Stimulated activated CD8-positive, alpha-beta memory T cell treated with anti-CD3 and anti-CD28 coated beads, Interleukin-4, amount 100 ng/mL, for 24 hours (primary cell): ENCODE measurements at places on chromosomes 5 and 9.

DNA sequence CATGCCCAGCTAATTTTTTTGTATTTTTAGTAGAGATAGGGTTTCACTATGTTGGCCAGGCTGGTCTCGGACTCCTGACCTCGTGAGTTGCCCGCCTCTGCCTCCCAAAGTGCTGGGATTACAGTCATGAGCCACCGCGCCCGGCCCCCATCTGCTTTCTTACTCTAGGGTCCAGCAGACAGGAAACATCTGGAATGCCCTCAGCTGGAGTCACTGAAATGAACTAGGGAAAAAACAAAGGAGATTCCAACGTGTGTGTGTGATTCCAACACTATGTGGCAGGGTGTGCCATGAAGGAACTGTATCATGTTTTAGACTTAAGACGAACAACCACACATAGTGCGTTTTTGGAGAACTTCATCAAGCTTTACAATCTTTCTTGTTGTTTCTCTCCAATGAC is 540.1 kb upstream of the DAP start:
- no peak for DNase-seq

- DNase-seq = no peak
Observed at GRCh38 chr5:113029614-113030013, 53.0 kb downstream of the DCP2 start.

GRCh38 chr5:3331819-3332218 is 263.8 kb upstream of the IRX1 start:
- no peak for DNase-seq

DNA sequence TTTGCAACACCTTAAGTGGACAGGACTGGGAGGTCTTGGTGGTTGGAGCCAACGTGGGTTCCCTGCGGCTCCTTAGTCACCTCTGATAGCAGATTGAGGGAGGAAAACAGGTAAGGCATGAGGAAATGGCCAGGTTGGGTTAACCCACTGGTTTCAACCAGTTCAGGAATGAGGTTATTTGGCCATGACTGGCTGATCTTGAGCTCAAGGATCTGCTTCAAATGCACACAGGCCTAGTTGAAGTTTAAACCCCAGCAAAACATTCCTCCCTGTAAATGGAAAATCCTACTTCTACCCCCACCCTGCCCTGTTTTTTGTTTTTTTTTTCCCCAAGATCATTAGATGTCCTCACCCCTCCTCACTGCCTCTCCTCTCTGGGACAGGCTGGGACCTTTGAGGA is 3.2 kb upstream of the NUP214 start:
- DNase-seq = no peak

GRCh38 chr5:9781890-9782289 is 151.7 kb upstream of the TAS2R1 start:
- no peak for DNase-seq

GRCh38 chr5:153672347-153673090 is 182.0 kb downstream of the GRIA1 start:
- no peak for DNase-seq

DNA sequence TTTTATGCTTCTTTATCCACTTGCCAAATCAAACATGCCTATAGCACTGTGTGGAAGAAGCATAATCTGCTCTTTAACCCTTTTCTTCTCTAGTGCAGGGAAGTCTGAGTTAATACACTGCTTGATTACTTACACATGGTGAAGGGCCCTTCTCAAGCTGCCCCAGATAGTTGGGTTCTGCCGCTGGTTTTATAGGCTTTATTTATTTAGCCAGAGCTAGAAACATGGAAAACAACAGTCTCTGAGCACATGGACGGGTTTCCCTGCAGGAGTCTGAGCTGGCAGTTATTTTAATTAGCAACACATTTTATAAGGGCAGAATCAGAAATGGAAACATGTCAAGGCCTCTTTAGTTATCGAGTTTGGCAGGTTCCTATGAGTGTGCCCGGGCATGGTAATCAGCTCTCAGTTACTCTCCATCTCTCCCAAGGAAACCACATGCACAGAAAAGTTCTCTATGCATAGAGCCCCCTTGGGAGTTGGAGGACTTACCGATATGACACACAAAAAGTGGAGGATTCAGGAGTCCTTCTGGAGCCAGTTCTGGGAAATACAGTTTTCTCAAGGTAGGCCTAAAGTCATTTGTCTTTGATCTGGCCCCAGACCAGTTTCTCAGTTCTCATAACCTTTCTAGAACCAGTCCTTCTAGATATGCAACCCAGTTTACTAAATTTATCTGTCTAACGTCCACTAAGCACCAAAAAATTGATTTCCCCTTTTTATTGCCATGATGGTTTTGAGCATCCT is 564.8 kb downstream of the ACTL7B start:
- DNase-seq = no peak

- no peak for DNase-seq
Observed at GRCh38 chr5:114361724-114362196, at the start of gene KCNN2. Gene KCNN2 (plus strand): TSS chr5:114362070. CDS start chr5:114362140, 70 bp downstream.

DNA sequence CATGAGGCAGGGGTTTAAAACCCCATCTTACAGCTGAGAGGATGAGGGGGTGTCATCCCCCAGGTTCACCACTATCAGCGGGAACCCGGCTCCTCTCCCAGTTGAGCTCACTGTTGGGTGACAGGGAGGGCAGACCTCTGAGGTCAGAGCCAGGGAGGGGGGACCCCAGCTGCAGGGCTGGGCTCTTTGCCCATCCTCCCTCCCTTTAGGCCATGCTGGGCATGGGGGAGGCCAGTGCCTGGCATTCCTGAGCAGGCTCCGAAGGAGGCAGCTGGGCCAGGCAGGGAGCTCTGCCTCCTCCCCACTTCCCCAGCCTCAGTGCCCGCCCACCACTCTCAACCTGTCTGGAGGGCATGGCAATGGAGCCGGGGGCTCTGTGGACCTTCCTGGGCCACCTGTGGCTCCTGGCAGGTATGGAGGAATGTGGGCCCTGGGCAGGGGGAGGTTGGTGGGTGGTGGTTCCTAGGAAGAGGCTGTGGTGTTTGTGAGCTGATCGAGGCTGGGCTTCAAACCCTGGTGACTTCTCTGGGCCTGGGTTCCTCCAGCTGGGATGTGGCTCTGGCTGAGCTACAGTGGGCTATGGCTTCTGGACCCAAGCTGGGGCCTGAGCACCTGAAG is 12.6 kb downstream of the CRB2 start:
- no peak for DNase-seq

- DNase-seq = no peak
Observed at GRCh38 chr9:6354072-6354686, 26.0 kb downstream of the TPD52L3 start.

DNA sequence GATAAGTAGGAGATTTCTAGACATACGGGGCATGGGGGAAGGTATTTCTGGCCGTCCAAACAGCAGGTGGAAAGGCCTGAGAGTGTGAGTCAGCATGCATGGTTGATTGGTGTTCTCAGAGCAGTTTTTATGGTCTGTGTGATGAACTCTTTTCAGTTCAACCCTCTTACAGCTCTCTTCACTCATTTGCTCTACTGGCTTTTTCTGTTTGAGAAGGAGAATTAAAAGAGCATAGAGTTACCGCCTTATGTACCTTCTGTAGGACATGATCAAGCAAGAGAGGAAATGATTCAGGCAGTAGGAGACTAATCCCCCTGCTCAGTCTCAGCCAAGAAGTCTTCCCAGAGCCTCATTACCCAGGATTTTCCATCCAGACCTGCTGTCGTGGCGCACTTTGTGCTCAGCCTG is 92.4 kb downstream of the PRDM6 start:
- DNase-seq = no peak

GRCh38 chr5:59721741-59722140 is 171.8 kb downstream of the PDE4D start:
- no peak for DNase-seq

GRCh38 chr5:6826756-6827155 is 113.5 kb downstream of the TENT4A start:
- no peak for DNase-seq

GRCh38 chr5:125967576-125967975 is 455.6 kb upstream of the GRAMD2B start:
- no peak for DNase-seq

DNA sequence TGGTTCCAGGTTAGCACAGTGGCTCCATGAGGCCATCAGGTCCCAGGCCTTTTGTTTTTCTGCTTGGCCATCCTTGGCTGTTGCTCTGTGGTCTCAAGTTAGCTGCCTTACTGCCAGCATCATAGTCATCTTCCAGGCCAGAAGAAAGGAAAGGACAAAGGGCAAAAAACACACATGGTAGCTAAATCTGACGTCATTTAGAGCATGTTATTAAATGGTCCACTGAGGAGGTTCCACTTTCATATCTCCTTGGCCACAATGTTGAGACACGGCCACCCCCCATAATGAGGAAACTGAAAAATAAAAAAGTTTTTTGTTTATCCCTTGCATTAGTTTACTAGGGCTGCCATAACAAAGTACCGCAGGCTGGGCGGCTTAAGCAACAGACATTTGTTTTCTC is 106.4 kb upstream of the NIPBL start:
- DNase-seq = no peak

DNA sequence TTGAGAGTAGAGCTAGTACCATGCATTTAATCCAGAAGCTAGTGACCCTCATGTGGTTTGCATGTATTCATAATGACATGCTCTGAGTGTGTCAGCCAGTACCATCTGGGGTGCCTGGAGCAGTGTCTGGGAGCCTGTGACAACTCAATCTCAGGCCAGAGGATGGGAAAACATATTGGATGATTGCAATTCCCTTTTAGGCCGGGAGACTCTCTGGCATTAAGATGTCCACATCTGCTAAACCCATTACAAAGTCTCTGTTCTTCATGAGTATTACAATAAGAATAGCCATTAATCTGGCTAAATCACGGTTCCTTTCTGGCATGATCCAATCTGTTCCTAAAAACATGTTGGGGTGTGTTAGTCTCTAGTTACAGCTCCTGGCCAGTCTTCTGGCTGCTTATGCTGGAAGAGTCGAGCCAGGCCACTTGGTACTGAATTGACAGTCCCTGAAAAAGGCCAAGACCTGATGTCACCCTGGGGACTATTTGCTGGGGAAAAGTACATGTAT is 475.7 kb downstream of the ENC1 start:
- no peak for DNase-seq

DNA sequence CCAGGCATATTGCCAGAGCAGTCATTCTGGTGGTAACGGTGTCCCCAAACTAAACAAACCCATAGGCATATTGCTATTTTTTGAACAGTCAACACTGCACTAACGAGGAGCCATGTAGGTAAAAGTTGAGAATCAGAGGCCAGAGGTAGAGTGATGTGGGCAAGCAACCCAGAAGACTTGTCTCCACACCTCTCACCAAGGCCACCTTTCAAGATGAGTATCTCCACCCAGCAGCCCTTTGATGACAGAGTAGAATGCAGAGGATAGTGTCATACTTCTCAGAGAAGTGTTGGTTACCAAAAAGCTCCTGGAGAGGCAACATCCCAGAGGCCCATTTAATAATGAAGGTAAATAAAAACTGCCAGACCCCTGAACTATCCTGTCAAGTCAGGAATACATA is 63.9 kb downstream of the FCHO2 start:
- no peak for DNase-seq

GRCh38 chr5:146873186-146873917 is 5.2 kb downstream of the PPP2R2B start:
- no peak for DNase-seq

- DNase-seq = no peak
Observed at GRCh38 chr9:33112094-33112493, 35.6 kb upstream of the SMU1 start.

DNA sequence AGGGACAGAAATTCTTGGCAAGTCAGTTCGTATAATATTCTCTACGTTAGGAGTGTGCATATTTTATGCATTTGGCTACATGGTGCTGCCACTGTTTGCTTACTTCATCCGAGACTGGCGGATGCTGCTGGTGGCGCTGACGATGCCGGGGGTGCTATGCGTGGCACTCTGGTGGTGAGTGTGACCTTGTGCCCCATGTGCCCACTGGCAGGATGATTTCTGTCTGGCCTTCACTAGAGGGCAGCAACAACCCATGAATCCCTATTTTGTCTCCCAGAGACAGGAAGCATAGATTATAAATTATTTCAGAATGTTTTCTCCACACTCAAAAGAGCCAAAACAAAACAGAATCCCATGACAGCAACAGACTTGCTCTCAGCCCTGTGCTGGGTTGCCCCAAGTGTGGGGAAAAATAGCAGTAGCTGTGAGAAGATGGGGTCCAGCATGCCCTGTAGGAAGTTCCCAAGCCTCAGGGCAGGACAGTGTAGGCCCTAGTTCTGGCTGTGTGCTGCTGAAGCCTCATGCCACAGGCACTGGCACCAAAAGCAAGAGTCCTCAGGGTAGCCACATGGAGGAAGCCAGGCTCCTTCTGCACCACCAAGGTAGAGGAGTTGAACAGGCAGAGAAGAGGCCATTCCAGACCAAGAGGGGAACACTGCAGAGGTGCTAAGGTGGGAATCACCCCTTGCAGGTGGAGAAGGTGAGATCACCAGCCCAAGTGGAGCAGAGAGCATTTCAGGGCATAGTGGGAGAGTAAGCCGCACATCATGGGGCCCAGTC is 16.0 kb downstream of the SLC22A5 start:
- peak; percentile 26 for DNase-seq

- no peak for DNase-seq
Observed at GRCh38 chr5:4199049-4199841, 603.6 kb downstream of the IRX1 start.

DNA sequence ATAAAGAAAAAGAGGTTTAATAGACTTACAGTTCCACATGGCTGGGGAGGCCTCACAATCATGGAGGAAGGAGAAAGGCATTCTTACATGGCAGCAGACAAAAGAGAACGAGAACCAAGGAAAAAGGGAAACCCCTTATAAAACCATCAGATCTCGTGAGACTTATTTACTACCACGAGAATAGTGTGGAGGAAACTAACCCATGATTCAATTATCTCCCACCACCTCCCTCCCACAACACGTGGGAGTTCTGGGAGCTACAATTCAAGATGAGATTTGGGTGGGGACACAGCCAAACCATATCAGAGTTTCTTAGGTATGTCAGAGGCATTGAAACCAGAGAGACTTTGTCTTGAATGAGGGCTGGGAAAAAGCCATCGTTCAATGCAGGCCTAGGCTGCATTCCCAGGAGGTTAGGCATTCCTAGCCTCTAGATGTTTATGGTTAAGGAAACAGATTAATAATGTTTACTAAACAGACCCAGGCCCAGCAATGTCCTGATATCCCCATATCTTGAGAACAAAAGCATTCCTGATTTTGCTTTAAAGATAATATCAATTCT is 7.5 kb upstream of the PAIP1 start:
- no peak for DNase-seq

DNA sequence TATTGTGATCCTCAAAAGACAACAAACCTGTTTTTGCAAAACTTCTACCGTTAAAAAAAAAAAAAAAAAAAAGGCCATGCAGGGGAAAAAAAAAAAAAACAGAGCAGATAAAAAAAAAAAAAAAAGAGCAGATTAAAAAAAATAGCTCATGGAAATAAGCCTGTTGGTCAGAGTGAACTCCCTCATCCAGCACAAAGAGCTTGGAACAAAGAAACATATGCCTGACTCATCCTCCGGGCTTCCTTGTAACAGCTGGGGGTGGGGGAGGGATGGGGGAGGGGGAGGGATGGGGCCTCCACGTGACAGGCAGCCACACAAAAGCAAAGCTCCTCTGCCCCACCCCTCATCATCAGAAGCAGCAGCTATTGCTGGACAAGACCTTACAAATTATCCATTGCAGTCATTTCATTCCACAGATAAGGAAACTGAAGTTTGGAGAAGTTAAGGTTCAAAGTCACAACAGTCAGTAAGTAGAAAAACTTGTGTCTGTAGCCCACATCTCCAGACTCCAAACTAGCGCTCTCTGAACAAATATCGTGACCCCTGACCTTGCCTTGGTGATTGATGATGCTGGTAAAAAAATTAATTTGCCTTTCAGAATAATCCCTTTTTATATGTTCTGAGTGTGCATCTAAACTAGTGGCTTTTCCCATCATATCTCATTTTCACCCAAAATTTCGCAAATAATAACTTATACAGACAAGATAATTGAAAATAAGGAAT is 38.9 kb downstream of the SLC35D2 start:
- DNase-seq = no peak

- DNase-seq = no peak
Observed at GRCh38 chr5:43286623-43287022, 26.6 kb downstream of the HMGCS1 start.
